ENCODE measurements at places on chromosomes 3 and 15.

GRCh38 chr3:171255236-171255806 is 204.9 kb downstream of the TNIK start:
- no peak for DNase-seq

DNA sequence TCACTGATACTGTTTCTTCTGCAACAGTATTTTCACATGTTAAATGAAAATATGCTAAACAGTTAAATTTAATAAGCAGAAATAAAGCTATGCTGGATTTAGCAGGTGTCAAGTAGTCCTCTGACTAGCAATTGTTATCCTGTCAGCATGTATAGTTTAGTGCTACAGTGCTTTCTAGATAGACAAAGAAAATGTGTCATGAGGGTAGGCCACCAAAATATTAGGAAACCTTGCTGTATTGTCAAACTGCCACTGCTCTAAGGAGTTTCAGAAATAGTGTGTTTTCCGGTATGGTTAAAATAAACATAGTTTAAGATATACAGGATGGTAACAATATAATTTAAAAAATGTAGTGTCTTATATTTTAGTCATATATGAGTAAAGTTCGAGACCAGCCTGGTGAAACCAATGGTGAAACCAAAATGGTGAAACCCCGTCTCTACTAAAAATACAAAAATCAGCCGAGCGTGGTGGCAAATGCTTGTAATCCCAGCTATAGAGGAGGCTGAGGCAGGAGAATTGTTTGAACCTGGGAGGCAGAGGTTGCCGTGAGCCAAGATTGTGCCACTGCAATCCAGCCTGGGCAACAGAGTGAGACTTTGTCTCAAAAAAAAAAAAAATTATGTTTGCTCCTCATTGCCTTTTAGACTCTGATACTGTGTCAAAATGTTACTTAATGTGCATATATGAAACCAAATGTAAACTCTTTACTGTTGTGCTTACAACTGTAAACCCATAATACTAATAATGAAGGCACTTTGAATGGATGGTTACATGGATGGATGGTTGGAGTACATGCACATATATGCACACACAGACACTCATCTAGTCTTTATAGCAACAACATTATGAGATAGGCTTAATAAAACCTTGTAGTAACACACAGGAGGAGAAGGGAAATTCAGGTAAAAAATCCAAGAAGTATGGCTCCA is 204.8 kb downstream of the RSRC1 start:
- no peak for DNase-seq

- no peak for DNase-seq
Measured at GRCh38 chr3:131714585-131715220, 211.9 kb upstream of the MRPL3 start.

GRCh38 chr15:56963710-56964109 is 45.3 kb downstream of the TCF12 start:
- DNase-seq = no peak

DNA sequence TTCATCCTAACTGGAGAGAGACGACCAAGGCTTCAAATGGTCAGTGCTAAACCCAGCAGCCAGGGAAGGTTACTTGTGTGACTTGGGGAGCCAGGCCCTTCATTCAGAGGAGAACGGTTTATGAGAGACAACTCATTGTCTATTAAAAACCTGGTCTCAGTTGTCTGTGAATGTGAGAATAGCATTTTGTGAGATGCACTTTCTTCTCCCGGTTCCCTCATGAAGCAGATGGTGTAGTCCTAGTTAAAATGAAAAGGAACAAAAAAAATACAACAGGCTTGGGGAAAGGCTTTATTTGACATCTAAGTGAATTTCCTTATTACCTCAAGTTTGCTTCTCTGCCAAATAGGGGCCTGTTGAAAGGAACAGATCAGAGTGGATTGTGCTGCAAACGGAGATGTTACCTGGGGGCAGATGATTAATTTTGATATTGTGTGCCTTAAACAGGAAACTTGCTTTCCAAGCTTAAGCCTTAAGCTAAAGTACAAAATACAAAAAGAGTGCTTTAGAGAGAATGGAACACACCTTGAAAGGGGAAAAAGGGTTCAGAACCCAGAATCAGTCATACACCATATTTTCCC is 202.7 kb upstream of the BHLHE40 start:
- DNase-seq = peak; percentile 28

- DNase-seq = no peak
Measured at GRCh38 chr3:41345788-41346187, 146.5 kb downstream of the CTNNB1 start.
